ENCODE measurements at places on chromosomes 7 and 10.

GRCh38 chr7:1059200-1060091 is 15.1 kb downstream of the GPR146 start:
- no peak for DNase-seq

- no peak for DNase-seq
Observed at GRCh38 chr7:80941208-80941758, 22.4 kb upstream of the SEMA3C start.

DNA sequence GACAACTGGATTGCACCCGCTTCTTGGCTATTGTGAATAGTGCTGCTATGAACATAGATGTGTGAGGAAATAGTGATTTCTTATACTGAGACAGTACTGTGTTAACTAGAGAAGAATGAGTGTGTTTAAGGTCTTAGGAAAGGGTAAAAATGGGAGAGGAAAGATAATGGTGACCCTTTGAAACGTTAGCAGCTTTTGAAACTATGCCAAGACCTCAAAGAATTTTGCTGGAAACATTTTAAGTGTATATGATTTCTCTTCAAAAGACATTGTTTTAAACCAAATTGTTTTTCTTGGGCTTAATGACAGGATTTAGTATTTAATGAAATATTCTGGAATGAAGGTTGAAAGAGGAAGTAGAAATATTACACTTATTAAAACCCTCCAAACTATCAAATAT is 100.8 kb upstream of the ARHGAP21 start:
- no peak for DNase-seq

DNA sequence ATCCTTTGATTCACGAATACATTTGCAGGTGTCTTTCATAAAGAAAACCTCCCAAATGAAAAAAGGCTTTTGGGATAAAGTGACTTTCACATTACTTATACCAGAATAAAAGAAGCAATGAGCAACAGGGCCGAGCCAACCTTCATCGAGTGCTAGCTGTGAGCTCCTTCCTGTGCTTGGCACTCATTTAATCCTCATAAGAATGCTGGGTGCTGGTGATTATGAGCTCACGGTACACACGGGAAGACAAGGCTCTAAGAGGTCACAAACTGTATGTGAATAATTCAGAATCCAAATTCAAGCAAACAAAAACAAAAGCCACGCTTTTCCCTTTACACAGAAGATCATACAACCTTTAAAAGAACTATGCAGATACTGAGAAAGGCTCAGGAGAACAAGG is 156.2 kb downstream of the COBL start:
- DNase-seq: no peak

GRCh38 chr10:86711513-86712316 is 43.4 kb downstream of the LDB3 start:
- peak; percentile 18 for DNase-seq

DNA sequence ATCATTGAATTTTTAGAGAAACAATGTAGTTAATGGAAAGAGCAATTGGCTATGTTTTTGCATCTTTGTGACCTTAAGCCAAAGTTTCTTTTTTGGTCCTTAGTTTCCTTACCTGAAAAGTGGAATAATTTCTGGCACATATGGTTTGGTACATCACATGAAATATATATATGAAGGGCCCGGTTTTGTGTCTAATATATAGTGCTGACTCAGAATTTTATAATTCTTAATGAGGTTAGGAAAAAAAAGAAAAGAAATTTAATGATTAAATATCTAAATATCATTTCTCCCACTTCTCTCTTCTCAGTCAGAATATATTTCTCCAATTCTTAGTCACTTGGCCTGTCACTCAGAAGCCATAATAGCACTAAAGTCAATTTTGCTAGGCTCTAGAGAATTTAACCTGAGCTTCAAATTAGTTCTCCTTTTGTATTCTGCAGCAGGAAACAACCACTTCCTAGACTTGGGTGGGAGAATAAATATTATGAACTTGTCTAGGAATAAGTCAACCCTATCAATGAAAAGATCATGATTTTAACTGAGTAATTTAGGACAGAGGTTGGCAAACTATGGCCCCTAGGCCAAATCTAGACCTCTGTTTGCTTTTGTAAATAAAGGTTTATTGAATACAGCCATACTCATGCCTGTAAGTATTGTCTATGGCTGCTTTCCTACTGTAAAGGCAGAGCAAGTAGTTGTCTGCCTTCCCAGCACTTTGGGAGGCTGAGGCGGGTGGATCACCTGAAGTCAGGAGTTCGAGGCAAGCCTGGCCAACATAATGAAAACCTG is 34.6 kb downstream of the PPP1R9A start:
- DNase-seq: no peak

DNA sequence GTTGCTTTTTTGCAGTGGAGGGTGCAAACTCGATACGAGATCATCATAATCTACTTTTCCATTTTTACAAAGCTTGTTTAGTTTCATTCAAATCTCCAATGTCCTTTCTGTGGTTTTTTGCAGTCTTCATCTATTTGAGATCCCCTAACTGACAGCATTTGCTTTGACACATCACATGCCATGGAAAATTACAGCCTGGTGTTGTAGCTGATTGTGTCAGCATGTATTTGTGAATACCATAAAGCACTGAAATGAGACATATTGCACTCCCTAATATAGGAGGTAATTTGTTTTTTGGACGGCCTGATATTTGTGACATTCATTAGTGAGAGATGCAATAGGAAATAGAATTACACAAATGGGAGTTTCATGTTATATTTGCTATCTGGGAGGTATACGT is 620.8 kb downstream of the KCNMA1 start:
- no peak for DNase-seq

DNA sequence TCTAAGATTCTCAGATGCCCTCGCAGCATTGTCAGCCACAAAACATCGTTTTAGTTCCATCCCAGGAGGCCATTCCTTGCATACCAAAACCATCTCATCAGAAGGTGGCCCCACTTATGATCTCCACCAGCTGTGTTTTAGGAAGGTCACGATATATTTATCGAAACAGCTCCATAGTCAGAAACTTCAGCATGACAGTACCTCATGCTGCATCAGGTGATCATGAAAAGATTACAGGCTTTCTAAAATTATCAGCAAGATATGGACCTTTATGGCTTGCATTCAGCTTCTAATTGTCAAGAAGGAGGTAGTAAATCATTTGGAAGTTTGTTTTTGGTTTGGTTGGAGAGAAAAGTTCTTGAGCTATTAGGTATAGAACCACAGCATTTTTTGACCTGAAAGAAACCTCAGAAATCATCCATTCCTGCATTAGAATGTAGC is 20.0 kb downstream of the JAZF1 start:
- no peak for DNase-seq

- no peak for DNase-seq
Observed at GRCh38 chr7:44466300-44467216, 23.9 kb downstream of the NUDCD3 start.

GRCh38 chr7:155405399-155406318 is 52.3 kb upstream of the EN2 start:
- no peak for DNase-seq

DNA sequence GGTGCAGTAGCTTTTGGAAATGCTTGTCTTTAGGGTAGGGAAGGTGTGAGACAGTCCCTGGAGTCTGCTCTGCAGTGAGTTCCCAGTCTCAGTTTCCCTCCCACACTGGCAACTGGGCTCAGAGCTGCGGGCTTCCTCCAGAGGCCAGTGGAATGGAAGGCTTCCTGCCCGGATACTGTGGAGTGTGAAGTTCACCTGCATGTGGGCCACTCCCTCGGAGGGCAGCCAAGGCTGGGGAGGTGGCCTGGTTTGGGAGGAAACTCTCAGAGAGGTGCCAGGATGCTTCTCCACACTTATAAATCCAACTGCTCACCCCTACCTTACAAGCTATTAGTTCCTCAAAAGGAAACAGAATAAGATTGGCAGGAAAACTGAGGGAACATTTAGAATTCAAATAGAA is 18.1 kb upstream of the UBE2H start:
- no peak for DNase-seq

DNA sequence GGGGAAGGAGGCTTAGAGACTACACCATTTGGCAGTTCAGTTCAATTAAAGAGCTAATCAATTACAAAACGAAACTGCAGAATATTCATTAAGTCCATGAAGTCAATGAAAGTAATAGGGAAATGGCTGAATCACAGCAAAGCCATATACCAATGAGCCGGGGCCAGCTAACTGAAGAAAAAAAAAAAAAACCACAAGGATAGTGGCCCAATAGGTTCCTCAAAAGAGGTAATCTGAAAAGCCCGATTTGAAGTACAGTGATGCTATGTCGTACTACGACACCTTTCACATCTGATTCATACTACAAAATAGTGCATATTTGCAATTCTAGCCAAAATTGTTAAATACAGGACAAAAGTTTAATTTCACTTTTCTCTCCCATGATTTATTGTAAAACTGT is 2.5 kb downstream of the ARHGAP12 start:
- DNase-seq: no peak

DNA sequence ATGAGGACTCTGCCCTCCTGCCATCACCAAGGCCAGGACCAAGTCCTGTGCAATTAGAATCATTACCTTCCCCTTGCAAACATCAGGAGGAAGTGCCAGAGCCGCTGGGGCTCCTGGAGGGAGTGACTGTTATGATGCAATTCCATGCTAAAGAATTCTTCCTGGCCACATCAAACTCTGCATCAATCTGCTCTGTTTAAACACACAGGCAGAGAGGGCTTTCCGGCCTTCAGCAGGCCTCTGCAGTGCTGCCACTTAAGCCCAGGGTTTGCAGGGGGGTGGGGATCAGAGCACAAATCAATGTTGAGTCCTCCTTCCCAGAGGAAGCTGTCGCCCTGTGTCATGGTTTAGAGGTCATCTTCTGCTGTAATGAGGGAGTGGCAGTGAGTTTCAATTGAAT is 58.1 kb downstream of the CTBP2 start:
- no peak for DNase-seq

GRCh38 chr10:43861966-43862751 is 213.5 kb upstream of the ZNF32 start:
- no peak for DNase-seq

DNA sequence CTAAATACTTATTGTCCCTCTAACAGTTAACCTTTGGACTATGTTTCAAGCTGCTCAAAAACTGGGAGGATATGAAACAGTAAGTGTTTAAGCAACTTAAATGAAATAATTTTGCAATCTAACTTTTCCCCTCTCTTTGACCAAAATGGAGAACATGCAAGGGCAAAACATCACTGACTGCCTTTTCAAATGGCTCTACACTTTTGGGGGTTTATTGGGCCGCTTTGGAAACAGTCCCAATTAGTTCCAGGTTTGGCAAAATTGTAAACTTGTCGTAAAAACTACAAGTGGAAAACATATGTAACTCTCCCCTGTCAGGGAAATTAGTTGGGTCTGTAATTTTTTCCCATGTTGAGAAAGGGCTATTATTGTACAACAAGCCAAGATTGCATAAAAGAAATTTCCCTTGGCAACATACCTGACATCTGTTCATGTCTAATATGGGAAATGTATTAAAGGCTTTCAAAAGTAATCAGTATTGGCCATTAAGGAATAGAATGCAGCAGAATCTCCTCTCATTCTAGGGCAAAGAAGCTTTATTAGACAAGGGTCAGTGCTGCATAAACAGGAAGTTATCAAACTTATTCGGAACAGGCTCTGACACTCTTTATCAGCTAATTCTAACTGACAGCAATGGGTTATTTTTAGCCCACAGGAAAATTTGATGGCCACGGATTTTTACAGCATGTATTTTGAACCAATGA is 157.9 kb downstream of the ARID5B start:
- no peak for DNase-seq

GRCh38 chr7:134903073-134903790 is 83.1 kb upstream of the AGBL3 start:
- no peak for DNase-seq

DNA sequence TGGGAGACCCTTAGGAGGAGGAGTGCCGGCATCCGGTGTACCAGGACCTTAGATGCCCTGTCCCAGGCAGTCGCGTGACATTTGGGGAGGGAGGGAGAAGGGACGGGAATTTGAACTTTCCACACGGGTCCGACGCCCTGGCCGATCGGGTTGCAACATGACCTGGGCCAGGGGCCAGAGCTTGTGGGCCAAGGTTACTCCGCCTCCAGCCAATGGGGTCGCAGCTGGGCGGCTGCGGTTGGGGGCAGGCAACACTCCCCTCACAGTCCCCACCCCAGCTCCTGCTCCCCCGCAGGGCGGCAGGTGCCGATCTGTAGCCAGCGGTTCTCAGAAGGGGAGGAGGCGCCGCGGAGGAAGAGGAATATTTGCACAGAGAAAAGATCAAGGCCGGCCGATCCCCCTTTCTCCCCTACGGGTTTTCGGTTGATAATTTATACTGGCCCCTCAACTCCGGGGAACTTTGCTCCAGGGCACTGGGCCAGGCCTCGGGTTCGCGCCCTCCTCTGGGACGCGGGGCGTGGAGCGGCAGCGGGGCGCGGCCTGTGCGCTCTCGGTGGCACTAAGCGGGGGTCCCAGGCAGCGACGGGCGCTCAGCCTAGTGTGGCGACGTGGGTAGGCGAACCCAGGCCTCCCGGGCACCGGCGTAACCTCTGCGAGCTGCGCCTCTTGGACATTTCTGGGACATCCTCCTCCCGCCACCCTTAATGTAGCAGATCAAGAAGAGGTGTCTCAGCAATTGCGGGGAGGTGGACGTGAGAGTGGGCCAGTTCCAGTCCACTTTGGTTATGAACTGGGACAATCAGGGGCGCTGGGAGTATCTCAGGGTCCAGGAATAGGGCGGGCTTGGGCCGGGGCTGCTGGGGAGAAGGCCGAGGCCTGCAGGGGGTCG is 1.2 kb downstream of the MLXIPL start:
- no peak for DNase-seq

DNA sequence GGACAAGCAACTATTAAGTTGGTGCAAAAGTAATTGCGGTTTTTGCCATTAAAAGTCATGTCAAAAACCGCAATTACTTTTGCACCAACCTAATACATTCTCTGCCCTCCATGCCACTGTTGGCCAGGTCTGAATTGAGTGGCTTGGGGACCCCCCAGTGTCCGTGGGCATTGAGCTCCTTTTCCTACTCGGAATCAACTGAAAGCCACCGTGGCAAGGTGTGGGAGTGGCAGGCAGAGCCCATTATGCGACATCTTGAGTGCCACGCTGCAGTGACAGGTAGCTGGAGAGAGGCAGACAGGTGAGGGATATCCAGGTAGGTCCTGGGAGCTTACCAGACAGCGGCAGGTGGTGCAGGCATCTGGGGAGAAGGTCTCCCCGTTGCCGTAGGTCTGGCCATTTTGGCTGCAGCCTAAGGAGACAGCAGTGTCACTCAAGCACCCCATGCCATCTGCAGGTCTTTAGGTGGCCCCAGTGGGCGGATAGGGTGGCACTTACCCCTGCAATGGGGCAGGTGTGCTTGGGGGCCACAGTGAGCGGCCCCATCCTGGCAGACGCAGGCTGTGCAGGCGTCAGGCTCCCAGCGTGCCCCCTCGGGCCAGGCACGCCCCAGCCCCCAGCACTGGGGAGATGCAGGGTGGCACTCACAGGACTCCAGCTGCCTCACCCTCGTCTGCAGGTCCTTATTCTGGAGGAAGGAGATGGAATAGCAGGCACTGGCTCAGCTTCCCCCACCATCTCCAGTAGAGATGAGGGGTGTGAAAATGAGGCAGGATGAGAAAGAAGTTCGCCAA is 3.5 kb downstream of the KCP start:
- no peak for DNase-seq

DNA sequence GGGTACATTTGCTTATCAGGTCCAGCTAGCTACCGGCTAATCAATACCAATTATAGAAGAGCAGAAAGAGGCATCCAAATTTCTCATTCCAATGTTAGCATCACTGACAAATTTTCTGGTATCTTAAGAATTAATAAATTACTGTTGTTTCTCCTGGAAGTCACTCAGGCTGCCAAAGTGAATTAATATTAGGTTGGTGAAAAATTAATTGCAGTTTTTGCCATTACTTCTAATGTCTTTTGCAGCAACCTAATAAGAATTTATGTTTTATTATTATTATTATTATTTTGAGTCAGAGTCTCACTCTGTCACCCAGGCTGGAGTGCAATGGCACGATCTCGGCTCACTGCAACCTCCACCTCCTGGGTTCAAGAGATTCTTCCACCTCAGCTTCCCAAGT is 979.9 kb downstream of the TYW1 start:
- no peak for DNase-seq
